Neural crest cell (in vitro differentiated cells): ENCODE measurements at places on chromosomes 12 and 14.

DNA sequence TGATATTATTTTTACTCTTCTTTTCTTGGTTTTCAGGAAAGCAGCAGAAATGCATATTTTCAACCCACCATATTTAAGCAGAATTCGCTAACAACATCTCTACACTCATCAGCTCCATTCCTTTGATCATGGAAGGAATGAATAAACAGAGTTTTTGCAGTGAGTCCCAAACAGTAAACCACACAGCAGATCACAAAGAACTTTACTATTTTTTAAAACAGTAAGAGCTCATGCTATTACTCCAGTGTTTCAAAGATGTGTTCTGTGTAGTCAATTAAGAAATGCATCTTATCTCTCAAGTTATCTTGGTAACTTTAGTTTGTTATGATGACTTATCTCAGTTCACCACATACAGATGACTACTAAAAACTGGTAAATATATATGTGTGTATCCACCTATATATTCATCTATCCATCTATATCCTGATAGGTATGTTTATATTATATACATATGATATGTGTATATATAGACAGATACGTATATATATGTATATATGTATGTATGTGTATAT is 843.5 kb downstream of the BCL11B start:
- H3K27ac ChIP-seq, result no peak overlapping the region
- no peaks in the 10 kb centered on the region for H3K36me3 ChIP-seq
- no peak for DNase-seq

DNA sequence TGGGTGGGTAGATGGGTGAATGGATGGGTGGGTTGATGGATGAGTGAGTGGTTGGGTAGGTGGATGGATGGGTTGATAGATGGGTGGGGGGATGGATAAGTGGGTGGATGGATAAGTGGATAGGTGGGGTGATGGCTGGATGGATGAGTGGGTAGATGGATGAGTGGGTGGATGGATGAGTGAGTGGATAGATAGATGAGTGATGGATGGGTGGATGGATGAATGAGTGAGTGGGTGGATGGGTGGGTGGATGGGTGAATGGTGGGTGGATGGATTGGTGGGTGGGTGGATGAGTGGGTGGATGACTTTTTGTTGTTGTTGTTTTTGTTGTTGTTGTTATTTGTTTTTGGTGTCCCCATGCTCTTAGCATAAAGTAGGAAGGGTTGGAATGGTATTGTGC is 45.5 kb downstream of the TBX5 start:
- no peaks in the 10 kb centered on the region for H3K36me3 ChIP-seq
- H3K27me3 ChIP-seq, result peaks cover 70% of the 10 kb centered on the region
- H3K4me1 ChIP-seq, result no peaks in the 10 kb centered on the region
- no peak for DNase-seq
- no peak overlapping the region for H3K27ac ChIP-seq
- no peak overlapping the region for H3K4me3 ChIP-seq

DNA sequence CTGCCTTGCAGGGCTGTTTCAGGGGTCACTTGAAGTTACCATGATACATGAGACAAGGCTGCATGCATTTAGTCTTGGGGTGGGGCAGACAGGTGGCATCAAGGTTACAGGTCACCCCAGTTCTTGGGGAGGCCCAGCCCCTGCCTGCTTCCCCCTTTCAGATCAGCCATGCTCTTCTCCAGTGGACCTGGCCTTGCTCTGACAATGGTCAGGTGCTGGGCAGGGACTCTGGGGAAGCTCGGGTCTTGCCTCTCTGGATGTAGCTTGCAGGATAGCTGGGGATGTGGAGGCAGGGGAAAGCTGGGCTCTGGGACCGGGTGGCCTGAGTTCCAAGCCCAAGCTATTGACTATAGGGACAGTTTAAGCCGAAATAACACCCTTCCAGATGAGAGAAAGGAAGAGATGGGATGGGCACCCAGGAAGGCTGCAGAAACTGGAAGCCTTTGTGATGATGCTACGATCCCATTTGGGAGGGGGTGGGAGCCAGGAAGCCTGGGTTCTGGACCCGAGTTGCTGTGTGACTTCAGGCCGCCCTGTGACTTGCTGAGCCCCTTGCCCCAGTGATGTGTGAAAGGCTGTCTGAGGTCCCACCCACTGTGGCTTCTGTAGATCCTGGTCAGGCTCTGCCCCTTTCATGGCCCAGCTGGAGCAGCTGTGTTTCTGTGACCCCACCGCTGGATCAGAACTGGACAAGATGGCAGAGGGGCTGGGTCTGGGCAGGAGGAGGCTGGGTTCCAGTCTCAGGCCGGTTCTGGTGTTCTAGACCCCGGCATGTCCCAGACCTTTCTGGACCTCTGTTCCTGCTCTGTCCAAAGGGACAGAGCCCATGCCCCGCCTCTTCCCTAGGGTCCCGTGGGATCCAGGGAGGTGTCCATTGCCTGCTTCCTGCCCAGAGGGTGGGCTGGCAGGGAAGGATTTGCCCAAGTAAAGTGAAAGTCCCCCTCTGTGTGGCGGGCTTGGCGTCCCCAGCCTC is 2.1 kb downstream of the TNFAIP2 start:
- no peak for DNase-seq
- H3K36me3 ChIP-seq, result no peaks in the 10 kb centered on the region
- H3K27ac ChIP-seq, result no peak overlapping the region
- H3K4me3 ChIP-seq, result peak overlapping the region; percentile 57
- H3K4me1 ChIP-seq, result peaks cover 7% of the 10 kb centered on the region
- peaks cover 66% of the 10 kb centered on the region for H3K27me3 ChIP-seq

DNA sequence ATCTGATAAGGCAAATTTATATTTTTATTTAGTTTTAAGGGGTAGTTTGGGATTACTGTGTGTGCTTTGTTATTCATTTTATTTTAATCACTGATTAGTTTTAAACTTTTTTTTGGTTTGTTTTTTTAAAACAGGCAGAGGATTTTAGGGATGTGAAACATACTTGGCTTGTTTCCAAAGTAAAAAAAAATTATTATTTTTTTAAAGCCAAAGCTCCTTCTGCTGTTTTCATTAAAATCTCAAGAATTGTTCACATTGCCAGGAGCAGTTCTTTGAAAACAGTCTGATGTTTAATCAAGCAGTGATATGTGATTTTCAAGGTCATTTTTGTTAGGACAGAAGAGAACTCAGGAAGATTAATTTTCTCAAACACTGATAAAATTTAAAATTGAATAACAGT is 11.2 kb downstream of the TTC8 start:
- DNase-seq, result no peak
- H3K36me3 ChIP-seq, result peaks cover 14% of the 10 kb centered on the region
- H3K27me3 ChIP-seq, result no peaks in the 10 kb centered on the region

DNA sequence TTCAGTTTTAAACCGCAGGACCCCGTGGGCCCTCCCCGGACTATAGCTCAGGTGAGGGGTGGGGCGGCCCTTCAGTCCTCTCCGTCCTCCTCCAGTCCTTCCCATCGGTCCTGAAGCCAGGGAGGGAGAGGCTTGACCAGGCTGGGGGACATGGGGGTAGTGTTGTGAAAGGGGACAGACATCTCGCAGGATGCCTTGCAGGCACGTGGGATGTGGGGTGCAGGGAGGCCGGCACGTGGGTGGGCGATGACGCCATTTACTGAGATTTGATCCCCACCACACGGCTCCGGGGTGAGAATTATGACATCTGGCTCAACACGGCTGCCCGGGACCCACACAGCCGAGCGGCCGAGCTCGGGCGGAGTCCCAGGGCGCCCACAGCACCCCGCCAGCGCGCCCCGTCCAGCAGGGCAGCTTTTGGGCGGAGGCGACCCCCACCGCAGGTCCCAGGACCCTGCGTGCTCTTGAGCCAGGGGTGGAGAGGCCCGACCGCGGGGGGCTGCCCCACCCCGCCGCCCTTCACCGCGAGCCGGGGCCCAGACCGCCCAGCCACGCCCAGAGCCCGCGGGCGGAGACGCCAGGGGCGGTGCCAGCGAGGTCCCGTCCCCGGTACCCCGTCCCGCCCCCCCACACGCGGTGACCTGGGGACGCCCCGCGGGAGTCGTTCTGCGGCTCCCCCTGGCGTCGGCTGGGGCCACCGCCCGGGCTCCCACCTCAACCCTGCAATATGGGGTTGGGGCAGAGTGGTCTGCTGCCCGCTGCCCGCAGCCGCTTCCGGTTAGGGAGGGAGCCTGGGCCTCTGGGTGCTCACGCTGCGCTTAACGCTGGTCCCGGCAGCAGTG is 3.3 kb upstream of the EXOC3L4 start:
- H3K4me1 ChIP-seq, result peaks cover 2% of the 10 kb centered on the region
- H3K27ac ChIP-seq, result no peak overlapping the region
- H3K4me3 ChIP-seq, result no peak overlapping the region
- peak; percentile 38 for DNase-seq
- no peaks in the 10 kb centered on the region for H3K36me3 ChIP-seq
- H3K27me3 ChIP-seq, result peaks cover 5% of the 10 kb centered on the region

DNA sequence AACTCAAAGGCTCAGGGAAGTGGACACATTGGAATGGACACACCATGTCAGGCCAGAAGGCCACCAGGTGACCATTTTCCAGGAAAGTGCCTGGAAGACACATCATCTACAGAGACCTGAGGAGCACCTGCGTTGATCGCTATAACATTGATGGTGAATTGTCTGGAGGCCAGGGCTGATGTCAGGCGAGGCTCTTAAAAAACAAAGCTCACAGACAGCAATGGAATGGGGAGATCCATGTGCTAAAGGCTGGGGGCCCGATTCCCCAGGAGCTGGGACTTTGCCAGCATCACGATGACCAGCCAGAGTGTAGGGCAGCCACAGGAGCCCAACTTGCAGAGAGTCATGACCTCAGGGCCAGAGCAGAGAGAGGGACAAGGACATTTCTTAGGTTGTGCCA is 30.3 kb downstream of the DIO3 start:
- H3K27me3 ChIP-seq, result no peaks in the 10 kb centered on the region
- DNase-seq, result no peak
- H3K27ac ChIP-seq, result no peak overlapping the region
